Stimulated activated CD4-positive, alpha-beta T cell treated with anti-CD3 and anti-CD28 coated beads, Interleukin-12 subunit alpha, Interleukin-12 subunit beta, amount 100 ng/mL, for 24 hours (primary cell): ENCODE measurements at places on chromosomes 2 and 18.
A peak's percentile ranks its signal among the peaks of the same experiment; 100 is the strongest.

- no peak for DNase-seq
Observed at GRCh38 chr2:152483276-152484063, 148.5 kb downstream of the FMNL2 start.

DNA sequence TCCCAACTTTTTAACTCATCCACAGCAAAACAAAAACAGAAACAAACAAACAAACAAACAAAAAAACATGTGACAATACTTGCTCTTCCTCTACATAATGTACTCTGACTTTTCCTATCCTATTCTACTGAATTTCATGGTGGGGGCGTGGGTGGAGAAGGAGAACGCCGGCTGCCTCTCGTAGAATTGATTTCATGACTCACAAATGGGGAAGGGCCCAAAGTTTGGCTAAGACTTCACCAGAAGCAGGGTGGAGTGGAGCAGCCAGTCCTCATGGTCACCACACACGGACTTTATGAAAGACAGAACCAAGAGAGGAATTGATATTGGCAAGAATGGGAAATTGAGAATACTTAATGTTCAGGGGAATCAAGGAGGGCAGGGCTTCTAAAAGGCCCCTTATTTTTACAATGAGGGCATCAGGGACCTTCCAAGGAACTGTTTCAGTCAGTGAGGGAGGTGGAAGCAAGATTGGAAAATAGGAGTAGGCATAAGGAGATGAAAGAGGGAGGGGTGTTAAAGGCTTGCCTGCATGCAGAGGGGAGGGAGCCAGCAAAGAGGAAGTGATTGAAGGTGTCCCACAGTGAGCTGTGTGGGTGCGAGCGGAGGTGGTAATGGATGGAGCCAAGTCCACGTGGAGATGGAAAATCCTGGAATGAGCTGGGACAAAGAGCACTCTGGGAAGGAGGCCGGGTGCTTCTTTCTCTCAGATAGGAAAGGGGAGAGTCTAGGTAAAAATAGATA, 27.9 kb downstream of the MARCHF4 start:
- DNase-seq: no peak

DNA sequence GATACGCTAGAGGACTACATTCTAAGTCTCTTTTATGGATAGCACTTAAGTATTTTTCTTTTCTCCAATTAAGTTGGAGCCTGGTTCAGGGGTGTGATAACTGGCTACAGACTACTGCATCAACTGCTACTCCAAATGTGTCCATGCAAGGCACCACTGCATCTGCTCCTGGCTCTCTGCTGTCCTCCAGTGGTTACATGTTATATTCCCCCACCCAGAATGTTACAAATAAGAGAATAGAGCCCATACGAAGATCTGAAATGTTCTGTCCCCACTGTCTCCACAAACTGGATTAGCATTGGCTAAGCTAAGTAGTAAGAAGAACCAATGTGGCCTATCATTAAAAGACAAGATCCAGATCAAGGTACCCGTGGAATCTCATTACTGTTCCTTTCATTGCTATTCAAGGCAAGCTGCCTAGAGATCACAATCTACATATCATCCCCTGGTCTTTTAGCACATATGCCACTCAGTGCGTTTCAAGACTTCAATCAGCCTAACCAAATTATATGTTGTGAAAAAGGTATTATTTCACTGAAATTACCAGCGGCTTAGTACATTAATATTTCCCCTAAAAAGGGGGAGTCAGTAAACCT, 308.3 kb upstream of the SLC8A1 start:
- no peak for DNase-seq

DNA sequence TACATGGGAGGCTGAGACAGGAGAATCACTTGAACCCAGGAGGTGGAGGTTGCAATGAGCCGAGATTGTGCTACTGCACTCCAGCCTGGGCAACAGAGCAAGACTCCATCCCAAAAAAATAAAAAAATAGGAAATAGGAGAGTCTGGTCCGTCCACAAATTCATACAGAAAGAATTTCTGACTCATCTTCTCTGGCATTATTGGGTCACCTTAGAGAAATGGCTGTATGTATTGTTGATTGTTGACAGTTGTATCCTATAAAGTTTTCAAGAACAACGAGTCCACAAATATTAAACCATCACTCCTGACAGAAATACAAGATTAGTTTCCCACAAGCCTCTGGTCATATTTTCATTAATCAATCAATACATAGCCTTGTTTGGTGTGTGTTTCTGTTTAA, 20.4 kb downstream of the RBM43 start:
- DNase-seq: no peak

- DNase-seq: peak; percentile 51
Observed at GRCh38 chr2:102187496-102188150, 800 bp downstream of the IL1RL2 start.

- no peak for DNase-seq
Observed at GRCh38 chr2:225488743-225489142, 89.2 kb downstream of the NYAP2 start.

- no peak for DNase-seq
Observed at GRCh38 chr2:30362468-30363081, 84.5 kb upstream of the LCLAT1 start.

DNA sequence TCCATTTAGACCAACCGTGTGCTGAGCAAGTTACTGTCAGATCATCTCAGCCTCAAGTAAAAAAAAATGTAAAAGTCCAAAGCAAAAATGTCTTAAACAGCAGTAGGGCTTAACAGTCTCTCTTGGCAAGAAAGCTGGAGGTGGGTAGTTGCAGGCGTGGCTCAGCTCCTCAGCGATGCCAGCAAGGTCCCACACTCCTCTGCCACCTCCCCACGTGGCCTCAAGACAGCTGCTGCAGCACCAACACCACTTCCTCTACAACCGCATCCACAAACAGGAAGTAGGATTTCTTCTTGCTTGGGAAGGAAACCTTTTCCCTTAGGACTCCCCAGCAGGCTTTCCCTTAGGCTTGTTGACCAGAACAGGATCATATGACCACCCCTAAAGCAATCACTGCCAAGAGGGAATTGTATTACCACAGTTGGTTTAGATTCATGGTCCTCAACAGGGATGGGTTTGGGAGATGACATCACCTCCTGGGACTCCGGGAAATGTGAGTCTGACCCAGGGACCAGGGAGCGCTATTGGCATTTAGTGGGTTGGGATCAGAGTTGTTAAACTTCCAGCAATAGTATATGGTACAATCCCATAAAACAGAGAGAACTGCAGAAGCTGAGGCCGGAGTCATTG, 97.1 kb downstream of the MAPK4 start:
- DNase-seq: no peak

DNA sequence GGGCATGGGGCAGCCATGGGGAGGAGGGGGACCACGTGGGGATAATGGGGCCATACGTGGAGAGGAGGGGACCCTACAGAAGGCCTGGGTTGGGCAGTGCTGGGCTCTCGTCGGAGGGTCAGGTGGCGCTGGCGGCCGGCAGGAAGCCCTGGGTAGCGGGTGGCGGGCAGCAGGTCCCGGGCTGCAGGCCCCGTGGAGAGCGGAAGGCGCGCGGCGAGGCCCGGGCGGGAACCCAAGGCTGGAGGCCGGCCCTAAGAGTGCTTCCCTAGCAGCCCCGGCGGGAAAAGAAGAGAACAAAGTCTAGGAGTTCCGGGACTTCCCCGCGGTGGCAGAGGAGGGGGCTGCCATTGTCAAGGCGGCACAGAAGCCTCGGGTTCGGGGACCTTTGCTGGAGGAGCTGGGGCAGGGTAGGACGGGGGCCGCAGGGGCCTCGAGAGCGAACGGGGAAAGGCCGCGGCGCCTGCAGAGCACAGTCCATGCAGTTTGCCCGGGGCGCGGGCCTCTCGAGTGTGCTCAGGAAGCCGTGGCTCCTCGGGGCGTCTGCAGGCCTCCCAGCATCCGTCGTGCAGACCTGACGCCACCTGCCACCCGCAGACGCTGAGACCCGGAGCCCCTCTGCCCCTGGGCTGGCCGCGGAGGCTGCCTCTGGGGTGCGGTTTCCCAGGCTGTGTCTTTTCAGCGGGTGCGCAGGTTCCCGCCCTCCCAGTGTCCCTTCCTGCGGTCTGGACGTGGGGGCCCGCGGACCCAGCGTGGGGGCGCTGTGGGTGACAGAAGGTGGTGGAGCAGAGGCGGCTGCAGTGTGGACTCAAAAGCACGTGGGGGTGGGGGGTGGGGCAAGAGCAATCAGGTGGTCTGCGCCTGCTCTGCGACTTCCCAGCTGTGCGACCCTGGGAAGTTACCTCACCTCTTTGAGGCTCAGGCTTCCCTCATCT, 19.4 kb upstream of the NCL start:
- peak; percentile 15 for DNase-seq

GRCh38 chr2:237592425-237592980, 2.0 kb upstream of the RAB17 start:
- no peak for DNase-seq

- no peak for DNase-seq
Observed at GRCh38 chr2:13034861-13035260, 318.1 kb downstream of the TRIB2 start.

DNA sequence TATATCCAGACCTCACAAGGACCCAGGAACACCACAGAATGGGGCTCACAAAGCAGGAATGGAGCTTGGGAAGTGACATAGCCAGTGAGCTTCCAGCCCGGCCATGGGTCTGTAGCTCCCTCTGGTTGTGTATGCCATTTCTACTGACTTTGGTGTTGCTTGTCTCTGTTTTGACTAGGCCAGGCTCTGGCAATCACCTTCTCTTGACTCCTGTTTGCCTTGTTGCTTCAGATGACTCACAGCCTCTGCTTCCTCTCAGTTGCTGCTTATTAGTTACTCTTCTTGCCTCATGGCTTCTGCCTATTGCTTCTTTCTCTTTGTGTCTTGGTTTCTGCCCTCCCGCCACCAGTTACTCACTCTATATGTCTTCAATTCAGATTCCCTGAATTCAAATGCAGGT, 15.8 kb upstream of the IER3IP1 start:
- no peak for DNase-seq

DNA sequence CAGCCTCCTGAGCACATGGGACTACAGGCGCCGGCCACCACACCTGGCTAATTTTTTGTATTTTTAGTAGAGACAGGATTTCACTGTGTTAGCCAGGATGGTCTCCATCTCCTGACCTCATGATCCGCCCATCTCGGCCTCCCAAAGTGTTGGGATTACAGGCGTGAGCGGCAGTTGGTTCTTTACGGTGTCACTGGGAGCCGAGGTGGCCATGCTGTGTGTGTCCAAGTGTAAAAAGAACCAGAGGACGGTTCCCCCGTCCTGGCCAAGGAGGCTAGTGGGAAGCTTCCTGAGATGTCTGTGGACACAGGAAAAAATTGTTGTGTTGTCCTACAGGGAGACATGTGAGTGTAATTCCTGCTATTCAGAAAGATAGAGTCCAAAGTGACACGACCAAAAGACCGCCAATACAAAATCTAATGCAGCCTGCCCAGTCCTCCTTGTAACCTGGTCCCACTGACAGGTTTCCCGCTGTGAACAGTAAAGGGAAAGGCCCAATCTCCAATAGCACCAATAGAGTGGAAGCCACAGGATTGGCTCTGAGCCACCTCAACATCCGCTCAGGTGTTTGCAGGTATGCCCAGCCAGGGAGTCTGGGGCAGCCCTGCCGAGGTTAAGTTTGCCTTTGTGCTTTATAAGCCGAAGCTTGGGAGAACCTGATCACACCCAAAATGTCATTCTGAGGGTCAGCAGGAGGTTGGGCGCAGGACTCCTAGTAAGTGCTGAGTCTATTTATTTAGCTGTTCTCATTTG, 40.6 kb downstream of the NCK2 start:
- no peak for DNase-seq

DNA sequence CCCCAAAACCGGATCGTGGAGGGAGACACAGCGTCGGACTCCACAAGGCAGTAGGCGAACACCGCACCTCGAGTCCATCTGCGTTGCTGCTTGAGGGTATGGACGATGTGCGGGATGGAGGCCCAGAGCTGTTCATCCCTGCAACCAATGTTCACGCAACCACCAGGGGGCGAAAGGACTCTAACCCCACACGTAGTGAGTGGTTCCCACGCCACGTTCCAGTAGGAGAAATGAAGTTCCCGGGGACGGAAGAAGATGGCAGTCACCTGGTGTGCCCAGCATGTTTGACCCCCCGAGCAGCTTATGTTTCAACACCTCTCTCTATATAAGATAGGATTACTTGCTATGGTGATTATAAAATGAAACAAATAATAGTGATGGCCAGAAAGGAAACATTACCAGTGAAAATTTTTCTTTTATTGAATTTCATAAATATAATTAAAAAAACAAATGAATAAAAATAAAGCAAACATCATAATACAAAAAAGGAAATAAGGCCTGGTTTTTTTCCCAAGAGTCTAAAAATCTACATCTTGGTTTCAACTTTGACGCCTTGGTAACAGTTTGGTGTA, 184.3 kb downstream of the SH3BP4 start:
- peak; percentile 54 for DNase-seq

DNA sequence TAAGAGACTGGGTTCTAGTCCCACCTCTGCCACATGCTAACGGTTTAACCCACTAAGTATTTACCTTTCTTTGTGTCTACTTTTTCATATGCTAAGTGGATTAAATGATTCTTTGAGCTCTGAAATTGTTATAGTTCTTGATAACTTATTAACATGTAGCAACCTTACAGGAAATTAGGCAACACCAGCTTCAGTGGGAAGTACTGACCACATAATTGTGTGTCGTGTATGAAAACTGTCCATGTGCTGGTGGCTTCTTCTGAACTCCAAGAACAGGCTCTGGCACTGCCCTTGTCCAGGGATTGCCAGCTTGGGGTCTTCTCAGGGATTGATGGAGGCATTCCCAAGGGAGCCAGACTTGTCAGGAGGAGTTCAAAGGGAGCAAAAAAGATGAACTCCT, 427.7 kb downstream of the TGIF1 start:
- no peak for DNase-seq

GRCh38 chr2:240735476-240735875, 43.8 kb downstream of the AQP12A start:
- DNase-seq: no peak

DNA sequence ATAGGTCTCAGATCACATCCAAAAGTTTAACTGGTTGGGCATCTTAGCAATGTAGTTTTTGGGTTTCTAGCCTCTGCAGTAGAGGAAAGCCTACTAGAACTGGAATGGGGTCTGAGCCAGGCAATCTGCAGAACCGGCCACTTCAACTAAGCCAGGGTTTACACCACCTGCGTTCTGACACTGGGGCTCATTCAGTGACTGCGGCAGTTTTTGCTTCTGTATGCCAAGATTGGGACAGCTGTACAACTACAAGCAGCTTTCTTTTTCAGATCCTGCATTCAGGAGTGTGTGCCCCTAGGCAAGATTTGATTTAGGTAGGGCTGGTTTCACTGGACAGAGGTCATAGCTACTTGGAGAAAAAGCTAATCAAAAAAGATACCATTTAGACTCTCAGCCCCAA, 43.7 kb upstream of the IGFBP5 start:
- no peak for DNase-seq
